ENCODE measurements at places on chromosomes 6 and 20.

- DNase-seq: no peak
Measured at GRCh38 chr6:7107578-7108195, at the start of gene RREB1. TSS of gene RREB1 (plus strand) at chr6:7107961. CDS start at chr6:7181912, 73,951 bp downstream.

DNA sequence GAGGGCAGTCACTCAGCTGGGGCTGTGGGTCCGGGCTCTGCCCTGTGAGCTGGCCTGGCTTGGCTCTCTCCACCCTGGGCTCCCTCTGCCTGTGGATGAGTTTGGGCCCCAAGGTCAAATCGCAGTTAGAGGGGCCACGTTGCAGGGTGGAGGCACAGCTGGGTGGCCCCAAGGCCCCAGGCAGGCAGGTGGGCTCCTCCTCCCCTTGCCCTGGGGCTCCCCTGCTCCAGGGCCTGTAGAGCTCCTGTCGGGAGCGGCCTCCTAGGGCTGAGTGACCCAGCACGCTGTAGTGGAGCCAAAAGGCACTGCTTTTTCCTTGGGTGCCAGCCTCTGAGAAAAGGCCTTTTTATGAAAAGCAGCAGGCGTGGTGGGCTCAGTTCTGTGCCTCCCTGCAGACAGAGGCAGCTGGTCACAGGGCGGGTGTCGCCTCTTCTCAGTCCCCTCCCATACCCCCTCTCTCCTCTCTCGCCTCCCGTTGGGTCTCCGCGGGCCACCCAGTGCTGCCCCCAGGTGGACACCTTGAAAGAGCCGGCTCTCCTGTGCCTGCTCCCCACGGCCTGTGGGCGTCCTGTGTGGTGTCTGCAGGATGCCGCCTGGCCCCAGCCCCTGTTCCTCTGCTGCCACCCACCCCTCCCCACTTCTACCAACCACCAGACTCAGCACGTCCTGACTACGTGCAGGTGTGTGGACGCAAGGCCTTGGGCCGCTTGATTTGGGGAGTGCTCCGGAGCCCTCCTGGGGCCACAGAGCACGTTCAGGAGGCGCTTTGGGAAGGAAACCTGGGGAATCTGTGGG lies 13.2 kb downstream of the SS18L1 start:
- DNase-seq: no peak

DNA sequence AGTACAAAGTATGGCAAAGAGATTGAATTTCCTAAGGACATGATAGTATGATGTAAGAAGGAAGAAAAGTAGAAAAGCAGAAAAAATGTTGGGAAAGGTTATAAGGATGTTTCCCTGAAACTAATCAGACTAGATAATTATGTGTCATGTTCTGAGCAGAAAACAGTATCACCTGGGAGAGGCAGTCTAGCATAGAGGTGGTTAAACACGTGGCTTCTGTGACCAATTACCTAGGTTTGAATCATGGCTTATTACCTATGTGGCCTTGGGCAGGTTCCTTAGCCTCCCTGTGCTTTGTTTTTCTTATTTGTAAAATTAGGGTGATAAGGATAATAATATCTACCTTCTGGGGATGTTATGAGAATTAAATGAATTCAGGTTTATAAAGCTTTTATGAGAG lies 38.0 kb downstream of the SCGN start:
- no peak for DNase-seq

DNA sequence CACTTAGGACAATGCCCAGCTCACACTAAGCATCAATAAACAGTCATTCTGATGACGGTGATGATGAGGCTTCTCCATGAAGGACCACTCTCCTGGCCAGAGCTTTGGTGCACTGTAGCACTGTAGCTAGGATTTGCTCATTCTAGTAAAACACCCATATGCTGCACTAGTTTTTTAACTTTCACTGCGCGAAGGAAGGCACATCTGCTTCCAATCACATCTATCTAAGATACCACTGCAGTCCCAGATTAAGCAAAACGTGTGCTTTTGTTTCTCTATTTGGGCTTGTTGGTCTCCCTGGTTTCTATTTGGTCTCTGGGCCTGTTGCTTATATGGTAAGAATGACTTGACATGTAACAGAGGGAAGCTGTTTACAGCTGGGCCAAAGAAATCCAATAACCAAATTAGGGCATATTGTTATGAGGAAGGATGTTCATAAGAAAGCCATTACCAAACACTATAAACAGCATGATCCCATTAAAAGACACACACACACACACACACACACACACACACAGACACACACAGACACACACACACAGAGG lies 62.4 kb downstream of the FAM229B start:
- DNase-seq: no peak

- DNase-seq: no peak
Measured at GRCh38 chr20:8749101-8749500, 319.8 kb upstream of the PLCB4 start.

DNA sequence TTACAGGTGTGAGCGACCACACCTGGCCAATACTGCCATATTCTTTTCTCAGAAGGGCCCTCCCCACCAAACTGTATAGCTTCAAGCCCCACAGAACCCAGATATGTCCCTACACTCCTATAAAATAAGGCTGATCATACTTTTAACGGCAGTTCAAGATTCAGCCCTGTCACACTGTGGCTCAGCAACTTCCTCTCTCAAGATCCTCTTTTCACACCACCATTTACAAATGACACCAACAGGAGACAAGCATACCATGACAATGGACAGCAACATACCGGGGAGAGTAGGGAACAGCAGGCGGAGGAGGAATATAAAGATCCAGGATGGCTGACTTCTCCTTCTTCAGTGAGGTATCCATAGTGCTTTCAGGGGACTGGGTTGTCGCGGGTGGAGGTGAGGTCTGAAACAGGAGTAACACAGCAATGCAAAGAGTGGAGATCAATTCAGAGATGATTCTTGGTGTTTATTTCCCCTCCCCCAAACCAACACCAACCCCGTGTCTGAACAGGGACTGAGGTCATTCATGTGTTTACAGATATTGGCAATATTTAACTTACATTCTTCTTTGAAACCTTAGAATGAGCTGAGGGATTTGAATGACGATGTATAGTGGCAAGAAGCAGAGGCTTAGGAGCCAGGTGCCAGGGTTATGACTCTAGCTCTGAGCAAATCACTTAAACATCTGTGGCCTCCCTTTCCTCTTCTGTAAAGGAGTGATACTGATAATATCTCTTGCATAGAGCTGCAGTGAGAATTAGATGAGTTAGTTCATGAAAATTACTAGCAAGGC lies 57.6 kb upstream of the IPCEF1 start:
- no peak for DNase-seq

GRCh38 chr20:46963758-46964617 lies 69.3 kb downstream of the EYA2 start:
- no peak for DNase-seq

GRCh38 chr6:29864037-29864810 lies 36.6 kb downstream of the HLA-G start:
- no peak for DNase-seq

DNA sequence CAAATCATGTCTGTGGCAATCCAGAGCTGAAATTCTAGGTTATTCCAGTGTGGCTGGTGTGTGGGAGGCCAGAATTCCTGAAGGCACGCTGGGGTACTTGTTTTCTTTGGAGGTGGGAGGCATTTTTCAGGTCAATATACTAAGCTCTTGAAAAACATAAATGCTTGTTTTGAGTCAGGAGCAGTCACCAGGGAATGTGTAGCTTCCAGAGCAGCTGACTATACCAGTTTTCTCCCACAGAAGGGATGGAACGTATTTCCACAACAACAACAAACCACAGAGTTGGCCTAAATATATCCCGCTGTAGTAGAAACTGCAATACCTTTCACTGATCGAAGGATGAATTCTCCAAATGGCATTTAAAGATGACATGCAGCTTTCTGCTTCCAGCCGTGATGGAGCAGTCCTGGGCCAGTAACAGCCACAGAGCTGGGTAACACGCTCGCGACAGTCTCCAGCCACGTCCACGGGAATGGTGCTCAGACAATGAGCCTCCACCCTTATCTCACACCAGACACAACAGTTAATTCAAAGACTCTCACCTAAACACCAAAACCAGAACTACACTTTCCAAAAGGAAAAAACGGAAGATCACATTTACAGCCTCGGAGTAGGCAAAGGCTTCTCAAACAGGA lies 23.2 kb downstream of the CHRNA4 start:
- DNase-seq: no peak

DNA sequence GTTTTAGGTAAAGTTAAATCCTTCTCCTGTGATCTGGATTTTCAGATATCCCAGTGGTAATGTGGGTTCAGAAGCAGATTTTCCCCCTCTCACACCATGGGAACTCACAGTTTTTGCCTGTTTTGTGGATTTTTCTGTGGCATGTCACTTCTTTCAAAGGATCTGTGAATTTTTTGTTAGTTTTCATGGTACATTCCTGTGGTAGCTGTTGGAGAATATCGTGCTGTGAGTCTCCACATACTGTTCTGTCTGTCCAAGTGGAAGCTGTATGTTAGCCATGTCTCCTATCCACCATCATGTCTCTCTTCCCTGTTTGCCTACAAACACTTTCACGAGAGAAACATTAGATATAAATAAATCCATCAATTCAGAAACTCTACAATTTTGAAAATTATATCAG lies 378.7 kb upstream of the ADGRB3 start:
- no peak for DNase-seq

DNA sequence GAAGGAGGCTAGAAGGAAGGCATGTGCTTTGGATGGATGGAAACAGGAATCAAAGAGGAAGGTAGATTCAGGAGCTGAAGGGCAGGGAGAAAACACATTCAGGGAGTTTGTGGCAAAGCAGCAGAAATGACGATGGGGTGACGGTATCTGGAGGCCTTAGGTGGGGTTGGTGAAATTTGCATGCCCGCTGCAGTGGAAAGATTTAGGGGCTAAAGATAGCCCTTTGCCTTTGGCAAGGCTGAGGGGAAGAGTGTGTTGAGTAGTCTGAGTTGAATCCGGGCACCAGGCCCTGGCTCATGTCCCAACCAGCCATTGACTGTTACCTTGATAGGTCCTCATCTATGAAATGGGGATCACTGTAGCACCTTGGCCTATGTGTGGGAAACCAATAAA lies 1.3 kb downstream of the GZF1 start:
- DNase-seq: no peak

- no peak for DNase-seq
Measured at GRCh38 chr6:56238352-56238751, 9.0 kb downstream of the COL21A1 start.

DNA sequence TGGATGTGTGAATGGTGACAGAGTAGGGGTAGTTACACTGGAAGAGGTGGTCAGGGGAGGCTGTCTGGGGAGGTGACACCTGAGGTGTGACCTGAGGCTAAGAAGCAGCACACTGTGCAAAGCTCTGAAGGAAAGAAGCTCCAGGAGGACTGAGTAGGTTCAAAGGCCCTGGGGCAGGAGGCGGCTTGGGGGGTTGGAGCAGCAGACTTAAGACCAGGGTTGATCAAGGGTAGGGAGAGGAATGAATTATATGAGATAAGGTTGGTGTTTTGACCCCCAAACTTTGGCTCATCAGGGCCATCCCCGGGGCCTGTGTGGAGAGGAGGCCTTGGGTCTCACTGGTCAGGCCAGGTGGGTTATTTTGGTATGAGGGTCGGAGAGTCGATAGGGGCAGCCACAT lies 166.1 kb downstream of the GRM4 start:
- DNase-seq: no peak

- no peak for DNase-seq
Measured at GRCh38 chr6:26029857-26030653, 57.2 kb upstream of the HFE start.
